Testis (tissue), 5 donors: ENCODE measurements at places on chromosomes 7 and 10. TPM values are rescaled to one million over a fixed set of nuclear protein-coding genes. Genes with fewer than 3 reads are reported as not detected.

DNA sequence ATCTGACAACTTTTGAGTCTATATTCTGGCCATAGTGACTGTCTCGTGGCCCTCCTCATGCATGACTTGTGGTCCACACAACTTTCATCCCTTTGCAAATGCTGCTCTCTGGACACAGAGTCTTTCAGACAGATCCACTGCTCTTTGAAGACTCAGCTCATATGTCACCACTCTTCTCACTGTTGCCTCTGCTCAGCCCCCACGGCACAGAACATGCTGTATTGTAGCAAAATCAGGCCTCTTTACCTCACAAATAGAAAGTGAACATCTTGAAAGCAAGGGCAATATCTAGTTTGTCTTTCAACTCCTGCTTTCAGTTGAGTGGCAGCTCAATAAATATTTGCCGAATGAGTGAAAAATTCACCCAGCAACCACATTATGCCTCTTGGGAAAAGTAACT lies 443.5 kb downstream of the NRG3 start:
- no peak for DNase-seq

GRCh38 chr7:152178405-152179058 lies 153.1 kb downstream of the GALNT11 start:
- no peak for DNase-seq

DNA sequence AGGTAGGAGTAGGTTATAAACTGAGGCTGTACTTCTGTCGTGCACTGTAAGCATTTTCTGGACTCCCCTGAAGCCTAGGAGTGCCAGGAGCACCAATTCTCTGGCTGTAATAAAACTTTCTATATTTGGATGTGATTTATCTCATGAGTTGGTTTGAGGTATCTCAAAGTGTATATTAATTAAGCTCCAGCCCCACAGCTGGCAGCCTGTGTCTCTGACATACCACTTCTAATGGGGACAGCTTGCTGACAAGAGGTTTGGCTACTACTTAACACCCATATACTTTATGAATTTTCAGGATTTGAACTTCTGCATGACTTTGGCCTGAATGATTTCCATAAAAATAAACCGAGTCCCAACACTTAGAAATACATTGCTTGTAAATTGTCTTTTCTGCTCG lies 35.2 kb downstream of the CFAP58 start:
- no peak for DNase-seq

GRCh38 chr10:6755781-6756460 lies 175.8 kb upstream of the PRKCQ start:
- DNase-seq, result no peak

DNA sequence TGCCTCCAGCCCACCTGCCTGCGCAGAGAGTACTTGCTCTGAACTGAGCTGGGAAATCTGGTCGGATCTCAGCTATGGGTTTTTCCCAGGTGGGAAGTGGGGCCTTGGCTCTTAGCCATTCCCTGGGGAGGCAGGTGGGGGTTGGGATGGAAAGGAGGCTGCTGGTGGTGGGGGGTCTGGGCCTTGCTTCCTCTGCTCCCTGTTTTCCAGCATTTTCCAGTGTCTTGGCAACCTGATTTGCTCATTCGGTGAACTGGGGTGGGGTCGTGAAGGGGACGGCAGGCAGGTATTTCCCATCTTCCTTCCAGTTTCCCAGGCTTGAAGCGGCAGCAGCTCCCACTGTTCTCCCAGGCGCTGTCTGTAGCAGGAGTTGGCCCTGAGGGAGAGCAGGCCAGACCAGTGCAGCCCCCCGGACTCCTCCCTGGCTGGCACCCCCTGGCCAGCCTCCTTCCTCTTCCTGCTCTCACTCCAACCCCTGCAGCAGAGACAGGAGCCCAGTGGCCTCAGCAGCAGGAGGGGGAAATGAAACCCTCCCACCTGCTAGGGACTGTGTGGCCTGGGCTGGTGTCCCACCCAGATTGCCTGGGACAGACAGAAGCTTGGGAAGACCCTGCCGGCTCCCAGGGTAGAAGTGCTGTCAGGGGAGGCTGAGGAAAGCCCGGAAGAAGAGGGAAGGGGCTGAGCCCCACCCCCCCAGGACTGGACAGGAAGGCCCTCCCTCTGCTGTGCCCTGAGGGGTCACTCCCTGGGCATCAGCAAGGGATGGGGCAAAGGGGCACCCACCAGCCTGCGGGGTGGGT lies 6.6 kb downstream of the TRIM8 start:
- no peak for DNase-seq

DNA sequence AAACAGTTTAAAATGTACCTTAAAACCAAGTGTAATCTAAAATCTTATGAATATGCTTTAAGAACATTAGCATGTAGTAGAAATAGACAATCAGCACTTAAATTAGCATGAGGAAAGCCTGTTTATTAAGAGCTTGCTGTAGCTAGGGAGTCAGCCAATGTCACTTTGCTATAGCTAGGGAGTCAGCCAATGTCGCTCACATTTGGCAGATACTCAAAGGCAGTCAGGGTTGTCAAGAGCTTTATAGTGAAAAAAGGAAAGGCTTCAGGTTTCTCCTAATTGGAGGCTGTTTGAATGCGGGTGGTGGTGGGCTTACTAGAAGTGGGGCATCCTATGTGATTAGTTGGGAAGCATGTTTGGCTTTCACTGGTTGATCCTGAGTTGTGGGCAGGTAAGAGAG lies 226.2 kb upstream of the DGKB start:
- DNase-seq, result no peak

GRCh38 chr10:124611738-124612137 lies 132.4 kb downstream of the FAM53B start:
- DNase-seq, result no peak

GRCh38 chr7:27964820-27965219 lies 215.8 kb downstream of the JAZF1 start:
- DNase-seq, result no peak

The GNAT3 gene
- polyA plus RNA-seq, result 0.38 TPM

The RBAK gene
- 3.1 TPM for polyA plus RNA-seq

The FAM25A gene
- not detected for polyA plus RNA-seq

- no peak for DNase-seq
These were observed 220.3 kb upstream of the STK17A start for GRCh38 chr7:43362652-43363034.

The AHCYL2 gene
- 26.4 TPM for polyA plus RNA-seq

The NPTX2 gene
- 77.3 TPM for polyA plus RNA-seq

- DNase-seq, result no peak
These were observed 281.2 kb upstream of the VSTM2A start for GRCh38 chr7:54260941-54261371.

GRCh38 chr7:7100432-7100849 lies 81.9 kb upstream of the C1GALT1 start:
- no peak for DNase-seq

DNA sequence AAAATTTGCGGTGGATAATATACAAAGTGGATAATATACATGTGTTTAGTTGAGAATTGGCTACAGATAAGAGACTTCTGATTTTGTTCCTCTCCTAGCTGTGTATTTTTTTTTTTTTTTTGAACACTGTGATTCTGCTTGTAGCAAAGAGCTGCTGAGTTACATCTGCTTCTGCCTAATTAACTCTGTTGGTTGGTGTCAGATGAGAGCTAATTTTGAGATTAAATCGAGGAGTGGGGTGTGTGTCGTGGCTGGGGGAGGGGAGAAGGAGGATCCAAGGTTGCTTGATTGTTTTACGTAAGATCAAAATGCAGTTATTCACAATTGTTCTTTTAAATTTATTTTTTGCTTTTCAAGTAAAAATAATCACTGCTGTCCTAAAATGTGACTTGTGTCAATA lies 11.3 kb downstream of the KAT6B start:
- DNase-seq, result no peak

- DNase-seq, result peak; percentile 56
These were observed 20.4 kb downstream of the GRID2IP start for GRCh38 chr7:6530626-6531491.

- DNase-seq, result no peak
These were observed 8.9 kb upstream of the GRK5 start for GRCh38 chr10:119198438-119198837.

GRCh38 chr10:124336186-124336585 lies 82.5 kb downstream of the OAT start:
- no peak for DNase-seq

DNA sequence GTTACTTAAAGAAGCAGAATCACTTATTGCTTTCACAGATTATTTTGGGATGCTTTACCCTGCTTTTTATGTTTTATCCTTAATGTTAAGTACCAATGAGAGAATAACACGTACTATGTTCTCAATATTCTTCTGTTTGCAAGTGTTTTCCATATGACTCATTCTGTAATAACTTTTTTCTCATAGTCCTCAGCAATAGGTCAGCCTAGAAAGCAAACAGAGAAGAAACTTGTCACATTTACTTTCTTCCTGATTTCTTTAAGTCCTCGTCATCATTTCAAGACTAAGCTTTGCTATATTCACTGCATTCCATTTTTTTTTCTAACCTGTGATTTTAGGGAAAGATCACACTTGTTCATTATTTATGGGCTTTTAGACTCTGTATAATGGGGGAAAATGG lies 6.8 kb upstream of the AGR2 start:
- DNase-seq, result no peak

- no peak for DNase-seq
These were observed 98.5 kb upstream of the PPP2R2D start for GRCh38 chr10:131802156-131802915.

DNA sequence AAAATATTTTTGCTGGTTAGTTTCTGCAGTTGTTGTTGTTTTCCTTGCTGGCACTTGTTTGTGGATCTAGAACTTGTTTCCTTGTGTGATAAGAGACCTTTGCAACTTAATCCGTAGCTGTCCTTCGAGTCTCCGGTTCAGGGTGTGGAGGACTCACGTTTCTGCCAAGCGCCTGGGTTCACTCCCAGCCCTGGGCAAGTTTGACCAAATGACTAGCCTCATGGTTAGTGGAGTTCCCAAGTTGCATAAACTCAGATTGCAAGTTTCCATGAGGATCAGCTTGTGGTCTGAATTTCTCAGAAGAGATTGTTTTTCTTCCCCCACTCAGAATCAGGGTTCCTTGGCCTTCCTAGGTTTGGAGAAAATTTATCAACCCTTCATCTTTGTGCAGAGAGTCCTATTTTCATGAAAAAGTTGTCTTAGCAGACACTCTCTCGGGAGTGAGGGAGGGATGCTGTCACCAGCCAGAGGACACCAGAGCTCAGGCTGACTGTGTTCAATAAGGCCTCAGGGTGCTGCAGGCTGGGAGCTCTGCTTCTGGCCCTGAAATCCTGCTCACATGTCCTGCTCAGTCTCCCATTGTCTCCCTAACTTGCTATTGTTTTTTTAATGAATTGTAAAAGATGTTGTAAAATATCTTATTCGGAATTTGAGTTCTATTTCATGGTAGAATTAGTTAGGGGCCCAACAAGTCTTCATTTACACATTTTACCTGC lies 377.7 kb upstream of the KLF6 start:
- DNase-seq, result no peak

GRCh38 chr7:46282155-46282554 lies 361.1 kb upstream of the IGFBP3 start:
- DNase-seq, result no peak

DNA sequence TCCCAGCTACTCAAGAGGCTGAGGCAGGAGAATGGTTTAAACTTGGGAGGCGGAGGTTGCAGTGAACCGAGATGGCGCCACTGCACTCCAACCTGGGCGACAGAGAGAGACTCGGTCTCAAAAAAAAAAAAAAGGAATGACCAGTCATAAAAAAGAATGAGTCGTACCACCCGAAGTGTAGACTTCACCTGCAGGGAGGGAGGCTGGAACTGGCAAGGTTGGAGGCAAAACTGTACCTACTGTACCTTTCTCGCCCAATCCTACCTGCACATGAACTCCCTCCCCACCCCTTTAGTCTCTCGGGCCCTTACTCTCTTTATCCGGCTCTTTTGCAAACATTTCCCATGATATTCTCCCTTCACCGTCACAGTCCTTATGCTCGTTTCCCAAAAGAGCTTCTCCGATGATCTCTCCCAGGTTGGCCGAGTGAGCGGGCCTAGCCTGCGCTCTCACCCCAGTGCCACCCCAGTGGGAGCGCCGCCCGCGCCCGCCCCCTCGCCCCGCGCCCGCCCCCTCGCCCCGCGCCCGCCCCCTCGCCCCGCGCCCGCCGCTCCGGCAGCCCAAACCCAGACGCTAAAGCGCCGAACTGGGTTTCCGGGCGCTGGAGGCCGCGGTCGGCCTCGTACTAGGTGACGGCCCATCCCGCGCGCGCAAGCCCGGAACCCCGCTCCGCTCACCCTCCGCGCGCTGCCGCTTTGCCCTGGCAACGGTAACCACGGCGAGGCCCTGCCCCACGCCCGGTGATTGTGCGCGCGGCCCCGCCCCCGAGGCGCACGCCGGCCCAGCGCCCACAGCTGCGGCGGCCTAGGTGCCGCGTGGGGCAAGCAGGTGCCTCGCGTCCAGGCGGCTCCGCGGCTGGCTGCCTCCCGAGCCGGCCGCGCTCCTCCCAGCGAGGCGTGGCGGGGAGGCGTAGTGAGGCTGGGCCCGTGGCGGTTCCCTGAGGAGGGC lies at the start of gene SMKR1:
SMKR1 (plus strand) TSS at position 772 of the 948 bp plus-strand sequence. CDS start 294 bp downstream, outside the sequence.
- DNase-seq, result peak; percentile 85

- DNase-seq, result no peak
These were observed 171.2 kb downstream of the PTPRN2 start for GRCh38 chr7:158416283-158416933.

The TAS2R4 gene
- 0.71 TPM for polyA plus RNA-seq

The HERC4 gene
- 30.5 TPM for polyA plus RNA-seq

The NSMCE4A gene
- 15.6 TPM for polyA plus RNA-seq

- no peak for DNase-seq
These were observed 10.4 kb downstream of the JCAD start for GRCh38 chr10:30048768-30049517.

The GHRHR gene
- 2.1 TPM for polyA plus RNA-seq

The ALOX5 gene
- polyA plus RNA-seq, result 11.4 TPM

DNA sequence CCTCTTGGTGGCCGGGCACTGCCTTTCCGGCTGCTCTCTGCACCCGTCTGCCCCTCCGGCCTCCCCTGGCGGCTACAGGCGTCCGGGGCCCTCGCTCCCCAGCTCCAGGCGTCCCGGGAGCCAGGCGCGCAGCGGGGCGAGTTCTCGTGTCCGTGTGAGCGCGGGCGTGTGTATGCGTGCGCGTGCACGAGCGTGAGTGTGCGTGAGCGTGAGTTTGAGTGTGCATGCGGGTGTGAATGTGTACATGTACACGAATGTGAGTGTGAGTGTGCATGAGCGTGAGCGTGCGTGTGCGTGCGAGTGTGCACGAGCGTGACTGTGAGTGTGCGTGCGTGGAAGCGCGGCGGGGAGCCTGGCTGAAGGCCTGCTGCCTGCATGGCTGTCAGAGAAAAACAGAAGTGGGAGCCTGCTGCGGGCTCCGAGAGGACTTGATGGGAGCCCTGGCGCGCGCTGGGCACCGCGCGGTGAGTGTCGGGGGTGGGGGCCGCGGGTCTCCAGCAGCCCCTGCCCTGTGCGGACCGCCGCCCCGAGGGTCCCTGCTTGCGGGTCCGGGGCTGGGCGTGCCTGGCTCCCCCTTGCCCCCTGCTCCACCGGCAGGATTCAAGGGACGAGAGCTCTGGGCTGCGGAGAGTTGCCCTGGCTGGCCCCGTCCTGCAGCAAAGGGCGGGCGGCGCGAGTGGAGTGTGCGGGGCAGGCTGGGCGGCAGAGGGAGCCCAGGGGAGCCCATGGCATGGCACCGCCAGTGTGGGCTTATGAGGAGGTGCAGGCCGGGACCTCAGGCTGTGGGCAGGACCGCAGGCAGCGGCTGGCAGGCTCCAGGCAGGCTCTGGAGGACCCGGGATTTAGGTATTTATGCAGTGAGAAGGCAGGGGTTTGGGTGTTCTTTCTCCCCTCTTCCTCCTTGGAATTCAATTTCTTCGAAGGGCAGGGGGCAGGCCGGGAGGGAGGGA lies 75.8 kb upstream of the EN2 start:
- no peak for DNase-seq

The EVX1 gene
- polyA plus RNA-seq, result 1.4 TPM

GRCh38 chr10:1601406-1601805 lies 135.9 kb downstream of the ADARB2 start:
- no peak for DNase-seq
